ENCODE measurements at places on chromosomes 7 and 10. TPM values are rescaled to one million over a fixed set of nuclear protein-coding genes. Genes with fewer than 3 reads are reported as not detected.

GRCh38 chr10:110919971-110920881, 822 bp downstream of the SHOC2 start:
- DNase-seq = peak; percentile 51

TFEC gene
- total RNA-seq = 9.1 TPM

GRCh38 chr7:120774481-120774880, 83.5 kb downstream of the TSPAN12 start:
- no peak for DNase-seq

GRCh38 chr7:55534262-55534915, 37.9 kb downstream of the VOPP1 start:
- DNase-seq = peak; percentile 75

ZNF467 gene
- total RNA-seq = 3.8 TPM

GRCh38 chr10:75773231-75773780, 341.9 kb downstream of the LRMDA start:
- no peak for DNase-seq

DNA sequence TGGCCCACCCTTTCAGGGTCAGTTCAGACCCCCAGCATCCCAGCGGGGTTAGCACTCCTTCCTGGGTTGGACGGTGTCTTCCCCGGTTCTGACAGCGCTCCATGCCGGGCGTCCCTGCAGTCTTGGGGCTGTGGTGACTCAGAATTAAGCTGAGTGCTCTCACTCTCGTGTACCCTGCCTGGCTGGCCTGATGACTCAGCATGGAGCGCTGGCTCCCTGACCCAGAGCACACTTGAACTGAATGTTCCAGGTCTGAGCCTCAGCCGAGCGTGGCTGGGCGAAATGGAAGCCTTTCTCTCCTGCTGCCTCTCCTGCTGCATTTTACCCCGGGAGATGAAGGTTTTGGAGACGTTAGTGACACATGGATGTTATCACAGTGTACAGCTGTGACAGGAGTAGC, 7.1 kb downstream of the BAG3 start:
- DNase-seq = no peak

DNA sequence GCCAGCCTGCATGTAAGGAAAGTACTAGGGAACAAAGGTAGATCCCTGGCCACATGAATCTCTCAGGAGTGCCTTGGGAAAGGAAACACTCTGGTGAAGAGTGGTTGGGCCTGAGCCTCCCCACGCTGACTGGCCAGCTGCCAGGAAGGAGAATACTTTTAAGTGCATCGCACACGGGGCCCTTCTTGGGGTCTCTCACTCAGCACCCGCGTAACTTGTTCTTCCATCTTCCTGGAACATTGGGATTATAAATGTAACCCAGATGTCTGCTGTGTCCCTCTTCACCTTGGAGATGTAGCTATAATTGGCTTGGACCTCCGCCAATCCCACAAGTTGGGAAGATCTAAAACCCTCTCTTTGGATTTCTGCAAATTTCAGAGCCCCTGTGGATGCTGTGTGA, 4.4 kb upstream of the GLI3 start:
- DNase-seq = no peak

DNA sequence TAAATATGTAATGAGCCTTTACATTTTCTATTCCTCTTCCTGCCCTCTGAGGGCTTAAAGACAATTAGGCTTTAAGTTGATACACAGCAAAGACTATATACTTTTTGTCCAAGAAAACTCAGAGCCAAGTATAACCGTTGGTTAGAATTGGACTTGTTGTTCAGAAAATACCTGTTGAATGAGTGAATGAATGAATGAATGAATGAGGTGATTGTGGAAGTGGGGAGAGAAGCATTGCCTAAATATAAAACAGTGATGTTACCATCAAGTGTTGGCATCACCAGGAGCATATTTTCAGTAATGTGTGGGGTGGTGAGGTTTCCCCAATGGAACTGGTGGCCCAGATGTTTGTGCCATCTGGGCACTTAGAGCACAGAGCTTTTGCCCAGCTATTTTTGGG, 106.9 kb downstream of the AOAH start:
- DNase-seq = no peak
